ENCODE measurements at places on chromosomes 16 and 17.

- peak; percentile 63 for DNase-seq
Observed at GRCh38 chr17:41811549-41812380, at the start of gene P3H4. Gene P3H4 (minus strand): TSS chr17:41811949. CDS start chr17:41811915, 34 bp downstream.

DNA sequence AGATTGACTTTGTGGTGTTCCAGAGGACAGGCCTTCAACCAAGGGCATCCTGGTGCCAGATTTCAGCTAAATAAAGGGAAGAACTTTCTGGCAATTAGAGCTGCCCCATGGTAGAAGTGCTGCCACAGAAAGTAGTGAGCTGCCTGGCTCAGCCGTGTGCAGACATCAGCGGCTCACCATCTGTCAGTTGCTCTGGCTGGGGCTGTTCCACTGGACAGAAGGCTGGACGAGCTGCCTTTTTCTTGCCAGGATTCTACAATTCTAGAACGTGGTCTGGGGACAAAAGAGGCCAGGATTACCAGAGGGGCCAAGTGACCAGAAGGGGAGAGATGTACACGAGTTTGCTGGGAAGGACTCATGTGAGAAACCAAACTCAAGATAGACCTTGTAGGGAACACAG, 107.0 kb upstream of the RPL38 start:
- no peak for DNase-seq

- DNase-seq: no peak
Observed at GRCh38 chr16:64061621-64062020, 1060.2 kb downstream of the CDH11 start.

- DNase-seq: peak; percentile 46
Observed at GRCh38 chr16:4415538-4416199, 727 bp downstream of the CORO7 start.

DNA sequence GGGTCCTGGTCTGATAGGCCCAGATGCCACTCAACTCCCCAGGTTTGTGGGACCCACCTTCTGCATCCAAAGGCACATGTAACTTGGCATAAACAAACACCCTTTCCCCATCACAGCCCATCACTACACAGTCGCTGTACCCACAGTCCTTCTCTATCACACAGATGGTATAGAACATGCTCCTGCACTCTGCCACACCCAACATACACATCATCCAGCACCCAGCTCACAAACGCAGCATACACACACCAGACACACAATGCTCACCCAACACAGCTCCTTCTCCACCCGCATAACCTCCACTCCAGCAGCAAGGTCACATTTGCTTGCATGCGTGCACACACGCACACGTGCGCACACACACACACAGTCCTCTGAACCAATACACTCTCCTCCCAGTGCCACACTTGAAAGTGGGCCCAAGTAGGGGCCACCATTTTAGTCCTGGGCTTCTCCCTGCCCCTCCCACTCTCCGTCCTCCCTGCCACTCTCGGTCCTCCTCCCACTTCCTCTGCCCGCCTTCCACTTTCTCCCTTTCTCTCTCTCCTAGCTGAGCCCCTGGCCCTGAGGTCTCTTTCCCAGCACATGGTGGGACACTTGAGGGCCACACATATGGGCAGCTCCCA, 8.5 kb upstream of the TMEM92 start:
- DNase-seq: no peak

DNA sequence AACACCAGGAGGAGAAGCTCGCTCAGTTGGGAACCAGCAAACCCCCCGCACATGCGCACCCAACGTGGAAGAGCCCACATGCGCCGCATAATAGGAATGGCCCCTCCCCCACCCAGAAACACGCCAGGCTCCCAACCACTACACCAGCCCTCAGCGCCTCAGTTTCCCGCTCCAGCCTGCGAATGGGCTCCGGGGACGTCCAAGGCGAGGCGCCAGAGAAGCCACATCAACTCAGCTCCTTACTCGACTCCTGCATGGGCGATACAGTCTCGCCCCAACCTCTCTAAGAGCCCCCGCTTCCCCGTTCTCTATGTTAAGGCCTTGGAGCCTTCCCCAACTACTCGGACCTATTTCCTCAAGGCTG, 504 bp downstream of the SRSF1 start:
- peak; percentile 51 for DNase-seq

DNA sequence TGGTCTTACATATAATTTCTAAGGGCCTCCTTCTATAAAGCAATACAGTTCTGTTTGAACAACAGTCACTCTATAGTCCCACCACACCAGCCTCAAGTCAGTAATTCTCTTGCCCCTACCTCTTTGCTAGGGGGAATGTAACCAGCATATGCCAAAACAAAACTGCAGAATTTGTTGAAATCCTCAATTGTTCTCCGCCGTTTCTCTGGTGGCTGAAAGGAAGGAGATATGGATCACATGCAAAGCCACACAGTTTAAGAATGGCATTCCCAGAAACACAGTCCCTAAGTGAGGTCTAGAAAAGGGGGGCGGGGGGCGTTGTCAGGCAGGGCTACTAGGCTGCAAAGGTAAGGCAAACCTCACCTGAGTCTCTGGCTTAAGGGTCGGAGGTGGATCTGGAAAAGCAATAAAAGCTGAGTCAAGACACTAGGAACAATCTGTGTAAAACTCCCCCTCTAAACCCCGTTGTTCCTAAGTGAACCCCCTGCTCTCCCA, 1.9 kb downstream of the PHF23 start:
- no peak for DNase-seq

GRCh38 chr17:30556374-30557332, 79.4 kb downstream of the GOSR1 start:
- DNase-seq: no peak

- no peak for DNase-seq
Observed at GRCh38 chr17:292531-293382, 59.9 kb downstream of the RPH3AL start.

DNA sequence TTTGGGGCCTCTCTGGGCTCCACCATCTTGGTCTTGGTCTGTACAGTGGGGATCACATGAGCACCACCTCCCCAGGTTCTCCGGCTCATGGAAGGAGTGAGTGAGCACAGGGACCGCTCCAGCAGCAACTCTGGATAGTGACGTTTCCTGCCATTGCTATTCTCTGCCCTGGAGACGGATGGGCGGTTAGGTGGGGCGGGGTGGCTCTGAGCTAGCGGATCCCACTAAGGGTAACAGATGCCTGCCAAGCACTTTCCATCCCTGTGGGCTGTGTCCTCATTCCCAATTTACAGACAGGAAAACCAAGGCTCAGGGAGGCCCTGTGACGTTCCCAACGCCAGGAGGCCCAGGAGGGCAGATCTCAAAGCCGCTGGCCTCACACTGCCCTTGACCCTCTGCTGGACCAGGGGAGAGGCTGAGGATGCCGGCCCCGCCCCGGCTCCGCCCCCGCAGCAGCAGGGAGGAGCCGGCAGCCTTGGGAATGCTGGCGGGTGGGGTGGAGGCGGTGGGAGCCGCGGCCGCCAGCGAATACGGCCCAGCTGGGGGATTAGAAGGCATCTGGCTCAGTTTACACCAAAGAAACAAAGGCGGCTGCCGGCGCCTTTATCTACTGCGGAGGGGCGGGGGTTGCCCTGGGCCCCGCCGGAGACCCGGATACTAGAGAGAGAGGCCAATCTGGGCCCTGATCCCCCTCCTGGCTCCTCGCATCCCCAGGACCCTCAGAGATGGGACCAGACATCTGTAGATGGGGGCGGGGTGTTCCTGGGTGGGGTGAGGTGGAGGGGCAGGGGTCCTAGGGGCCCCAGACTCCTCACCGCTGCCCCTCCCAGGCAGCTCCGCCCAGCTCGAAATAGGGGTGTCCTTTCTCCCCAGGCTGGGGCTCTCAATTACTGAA, 122.3 kb upstream of the CIBAR2 start:
- no peak for DNase-seq

- no peak for DNase-seq
Observed at GRCh38 chr16:87984632-87985267, 33.5 kb downstream of the BANP start.

DNA sequence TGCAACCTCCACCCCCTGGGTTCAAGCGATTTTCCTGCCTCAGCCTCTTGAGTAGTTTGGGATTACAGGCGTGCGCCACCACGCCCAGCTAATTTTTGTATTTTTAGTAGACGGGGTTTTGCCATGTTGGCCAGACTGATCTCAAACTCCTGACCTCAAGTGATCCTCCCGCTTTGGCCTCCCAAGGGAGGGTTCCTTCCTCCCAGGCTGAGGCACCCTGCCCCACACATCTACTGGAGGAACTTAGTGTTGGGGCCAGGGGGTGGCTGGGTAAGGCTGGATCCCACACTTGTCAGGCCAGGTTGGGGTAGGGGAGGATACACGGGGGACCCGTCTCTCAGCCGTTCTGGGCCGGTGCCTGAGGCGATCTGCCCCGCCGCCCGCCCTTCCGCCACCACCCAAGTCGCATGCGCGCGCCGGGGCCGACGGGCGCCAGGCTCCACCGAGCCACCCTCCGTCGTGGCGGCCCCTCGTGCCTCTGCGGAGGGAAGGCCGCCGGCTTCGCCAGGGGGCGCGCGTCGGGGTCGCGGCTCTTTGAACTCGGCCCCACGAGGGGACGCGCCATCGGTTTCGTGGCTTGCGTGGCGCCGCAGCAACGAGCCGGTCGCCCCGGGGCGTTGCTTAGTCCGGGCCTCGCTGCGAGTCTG, 15.9 kb downstream of the GRB7 start:
- peak; percentile 67 for DNase-seq

GRCh38 chr17:9240659-9241370, 219.5 kb downstream of the NTN1 start:
- DNase-seq: no peak

GRCh38 chr16:28179354-28179753, 32.4 kb downstream of the XPO6 start:
- DNase-seq: no peak

GRCh38 chr17:56489980-56490379, 103.5 kb upstream of the NOG start:
- no peak for DNase-seq

All from activated T-helper 9 cell treated with anti-CD3 and anti-CD28 coated beads, Interleukin-2, amount 50 U/mL, for 16 hours (primary cell).